Activated CD8-positive, alpha-beta T cell treated with anti-CD3 and anti-CD28 coated beads, Interleukin-2, amount 10 ng/mL, durations not matched to agents 7 days and 5 days (primary cell): ENCODE measurements at places on chromosomes 13 and 19. TPM values are rescaled to one million over a fixed set of nuclear protein-coding genes. Genes with fewer than 3 reads are reported as not detected.

Gene CEACAM1
- total RNA-seq = 27.1 TPM

Gene ZSCAN4
- total RNA-seq = not detected

Gene PRKD2
- 166 TPM for total RNA-seq

DNA sequence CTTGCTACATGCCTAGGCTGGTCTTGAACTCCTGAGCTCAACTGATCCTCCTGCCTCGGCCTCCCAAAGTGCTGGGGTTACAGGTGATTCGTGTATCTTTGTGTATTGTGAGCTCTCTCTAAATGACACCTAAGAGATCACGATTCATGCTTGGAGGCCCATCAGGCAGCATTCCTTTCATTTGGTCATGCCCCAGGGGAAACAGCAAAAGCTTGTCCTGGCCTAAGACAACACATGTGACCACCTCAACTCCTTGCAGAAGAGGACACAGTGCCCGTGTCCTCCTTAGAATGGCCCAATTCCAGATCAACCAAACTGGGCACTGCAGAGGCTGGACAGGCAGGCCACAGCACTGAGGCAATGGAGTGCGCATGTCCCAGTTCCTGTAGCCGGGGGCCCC is 32.5 kb downstream of the ZC3H4 start:
- DNase-seq = no peak
